ENCODE measurements at places on chromosomes 7 and 10. TPM values are rescaled to one million over a fixed set of nuclear protein-coding genes. Genes with fewer than 3 reads are reported as not detected.

The PTF1A gene
- total RNA-seq: not detected

The MACROH2A2 gene
- 5.8 TPM for total RNA-seq

The UFSP1 gene
- total RNA-seq: 4.1 TPM

The FGFR2 gene
- total RNA-seq: 0.71 TPM

The PLPP4 gene
- 0.46 TPM for total RNA-seq

The LEP gene
- total RNA-seq: 0.09 TPM

The CYP26C1 gene
- under 0.01 TPM for total RNA-seq

The GDF2 gene
- total RNA-seq: not detected

All from smooth muscle cell of bladder (primary cell).